ENCODE measurements at places on chromosomes 12 and 14.

DNA sequence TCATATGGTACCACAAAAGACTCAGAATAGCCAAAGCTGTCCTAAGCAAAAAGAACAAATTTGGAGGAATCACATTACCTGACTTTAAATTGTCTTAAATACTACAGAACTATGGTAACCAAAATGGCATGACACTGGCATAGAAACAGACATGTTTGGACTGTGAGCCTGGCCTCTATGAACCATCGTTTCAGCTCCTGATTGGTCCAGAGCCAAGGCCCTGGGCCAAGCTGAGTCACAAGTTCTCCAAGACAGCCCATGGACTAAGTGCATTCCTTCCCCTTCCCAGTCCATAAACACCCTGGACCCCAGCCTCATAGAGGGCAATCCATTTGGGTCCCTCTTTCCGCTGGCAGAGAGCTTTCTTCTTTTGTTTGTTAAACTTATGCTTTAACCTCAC, 12.1 kb upstream of the PRR4 start:
- no peak for DNase-seq

DNA sequence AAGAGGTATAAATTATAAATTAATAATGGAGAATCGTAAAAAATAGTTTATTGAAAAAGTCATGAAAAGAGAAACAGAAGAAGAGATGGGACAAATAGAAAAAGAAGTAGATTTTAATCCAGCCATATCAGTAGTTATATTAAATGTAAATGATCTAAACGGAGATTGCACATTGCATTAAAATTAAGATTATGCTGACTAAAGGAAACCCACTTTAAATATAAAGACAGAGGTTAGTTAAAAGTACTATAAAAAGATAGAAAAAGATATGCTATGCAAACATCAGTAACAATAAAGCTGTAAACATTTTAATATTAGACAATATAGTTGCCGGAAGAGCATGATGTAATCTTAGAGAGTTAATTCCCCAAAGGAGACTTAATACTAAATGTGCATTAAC, 5.4 kb upstream of the MBIP start:
- no peak for DNase-seq

DNA sequence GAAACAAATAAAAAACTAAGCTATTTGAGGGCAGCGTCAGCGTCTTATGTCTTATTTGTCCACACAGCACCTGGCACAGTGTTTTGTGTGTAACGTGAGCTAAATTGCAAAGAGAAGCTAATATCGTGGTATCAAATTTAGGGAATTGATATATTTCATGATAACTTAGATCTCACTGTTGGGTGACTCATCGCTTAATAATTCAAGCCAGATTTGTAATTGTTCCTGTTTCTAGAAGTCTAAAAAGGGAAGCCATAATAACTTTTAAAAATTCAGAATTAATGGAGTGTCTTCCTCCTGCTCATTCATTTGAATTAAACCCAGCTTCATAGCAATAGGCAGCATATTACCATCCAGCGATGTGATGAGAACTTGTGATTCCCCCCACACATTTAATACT, 214.7 kb downstream of the PDZRN4 start:
- no peak for DNase-seq

DNA sequence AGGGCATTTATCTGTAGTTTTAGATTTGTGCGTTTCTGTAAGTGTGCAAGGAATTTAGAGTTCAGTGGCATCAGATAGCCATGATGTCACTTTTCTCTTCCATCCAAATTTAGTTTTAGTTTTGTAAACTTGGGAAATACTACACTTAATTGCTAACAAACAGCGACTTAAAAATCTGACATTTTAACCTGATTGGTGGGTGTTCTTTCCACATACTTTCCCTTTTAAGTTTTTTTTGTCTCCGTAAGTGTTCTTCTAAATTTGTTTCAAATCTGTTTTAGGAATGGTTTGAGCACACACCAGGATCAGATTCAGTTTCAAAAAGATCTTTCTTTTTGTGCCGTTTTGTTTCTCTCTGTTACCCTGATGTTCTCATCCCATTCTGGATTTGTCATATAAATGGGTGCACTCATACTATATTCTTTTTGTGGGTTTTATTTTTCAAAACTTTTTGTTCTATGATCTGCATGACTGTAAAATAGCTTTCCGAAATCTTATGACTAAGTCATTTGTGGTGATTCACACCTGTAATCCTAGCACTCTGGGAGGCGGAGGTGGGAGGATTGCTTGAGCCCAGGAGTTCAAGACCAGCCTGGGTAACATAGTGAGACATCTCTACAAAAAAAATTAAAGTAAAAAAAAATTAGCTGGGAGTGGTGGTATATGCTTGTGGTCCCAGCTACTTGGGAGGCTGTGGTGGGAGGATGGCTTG, 58.9 kb downstream of the FBXO34 start:
- no peak for DNase-seq

All from esophagus squamous epithelium (tissue), 5 donors.